ENCODE measurements at places on chromosomes 16 and 17.

DNA sequence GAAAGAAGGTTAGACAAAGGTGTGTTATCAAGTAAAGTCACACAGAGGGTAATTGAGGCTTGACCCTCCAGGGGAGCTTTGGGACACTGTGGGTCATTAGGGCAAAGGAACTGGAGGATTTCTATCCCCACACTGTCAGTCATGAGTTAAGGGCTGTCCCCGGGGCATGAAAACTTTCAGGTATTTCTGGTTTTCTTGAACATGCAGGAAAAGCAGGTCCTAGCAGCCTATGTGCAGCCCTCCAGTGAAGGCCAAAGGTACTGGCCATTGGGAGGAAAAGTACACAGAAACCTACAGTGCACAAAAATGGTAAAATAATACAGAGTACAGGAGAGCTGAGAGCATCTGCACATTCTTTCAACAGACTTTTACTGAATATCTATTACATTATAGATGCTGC lies 44.4 kb upstream of the SCNN1B start:
- H3K4me3 ChIP-seq = no peak overlapping the region
- no peak overlapping the region for H3K27ac ChIP-seq
- no peak for DNase-seq
- no peaks in the 10 kb centered on the region for H3K27me3 ChIP-seq
- H3K4me1 ChIP-seq = no peaks in the 10 kb centered on the region

DNA sequence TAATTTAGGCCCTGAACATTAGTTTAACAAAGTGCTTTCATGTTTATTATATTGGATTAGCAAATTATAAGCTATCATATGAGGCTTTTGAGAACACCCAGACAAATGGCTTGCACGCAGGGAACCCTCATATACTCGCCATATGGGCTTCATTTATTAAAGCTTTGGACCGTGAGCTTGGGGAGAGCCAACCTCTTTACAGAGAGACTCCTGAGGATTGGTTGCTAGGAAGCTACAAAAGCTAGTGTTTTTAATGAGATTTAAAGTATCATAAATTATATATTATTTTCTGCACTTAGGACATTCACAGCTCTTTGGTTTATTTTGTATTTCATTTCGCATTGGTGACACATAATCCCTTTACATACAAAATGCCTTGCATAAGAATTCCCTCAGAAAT lies 193.8 kb upstream of the TOX3 start:
- H3K4me3 ChIP-seq = no peak overlapping the region
- H3K4me1 ChIP-seq = no peaks in the 10 kb centered on the region
- DNase-seq = no peak
- no peaks in the 10 kb centered on the region for H3K36me3 ChIP-seq

DNA sequence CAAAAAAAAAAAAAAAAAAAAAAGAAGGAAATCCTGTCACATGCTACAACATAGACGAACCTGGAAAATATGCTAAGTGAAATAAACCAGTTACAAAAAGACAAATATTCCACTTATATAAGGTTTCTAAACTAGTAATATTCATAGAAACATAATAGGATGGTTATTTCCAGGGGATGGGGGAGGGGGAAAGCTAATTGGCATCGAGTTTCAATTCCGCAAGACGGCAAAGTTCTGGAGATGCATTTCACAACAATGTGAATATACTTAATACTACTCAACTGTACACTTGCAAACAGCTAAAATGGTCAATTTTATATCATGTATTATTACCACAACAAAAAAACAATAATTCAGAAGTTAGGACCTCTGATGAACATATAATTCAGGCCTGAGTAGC lies 37.9 kb upstream of the ABCA9 start:
- H3K27ac ChIP-seq = no peak overlapping the region
- DNase-seq = no peak
- H3K27me3 ChIP-seq = no peaks in the 10 kb centered on the region
- H3K4me1 ChIP-seq = no peaks in the 10 kb centered on the region

DNA sequence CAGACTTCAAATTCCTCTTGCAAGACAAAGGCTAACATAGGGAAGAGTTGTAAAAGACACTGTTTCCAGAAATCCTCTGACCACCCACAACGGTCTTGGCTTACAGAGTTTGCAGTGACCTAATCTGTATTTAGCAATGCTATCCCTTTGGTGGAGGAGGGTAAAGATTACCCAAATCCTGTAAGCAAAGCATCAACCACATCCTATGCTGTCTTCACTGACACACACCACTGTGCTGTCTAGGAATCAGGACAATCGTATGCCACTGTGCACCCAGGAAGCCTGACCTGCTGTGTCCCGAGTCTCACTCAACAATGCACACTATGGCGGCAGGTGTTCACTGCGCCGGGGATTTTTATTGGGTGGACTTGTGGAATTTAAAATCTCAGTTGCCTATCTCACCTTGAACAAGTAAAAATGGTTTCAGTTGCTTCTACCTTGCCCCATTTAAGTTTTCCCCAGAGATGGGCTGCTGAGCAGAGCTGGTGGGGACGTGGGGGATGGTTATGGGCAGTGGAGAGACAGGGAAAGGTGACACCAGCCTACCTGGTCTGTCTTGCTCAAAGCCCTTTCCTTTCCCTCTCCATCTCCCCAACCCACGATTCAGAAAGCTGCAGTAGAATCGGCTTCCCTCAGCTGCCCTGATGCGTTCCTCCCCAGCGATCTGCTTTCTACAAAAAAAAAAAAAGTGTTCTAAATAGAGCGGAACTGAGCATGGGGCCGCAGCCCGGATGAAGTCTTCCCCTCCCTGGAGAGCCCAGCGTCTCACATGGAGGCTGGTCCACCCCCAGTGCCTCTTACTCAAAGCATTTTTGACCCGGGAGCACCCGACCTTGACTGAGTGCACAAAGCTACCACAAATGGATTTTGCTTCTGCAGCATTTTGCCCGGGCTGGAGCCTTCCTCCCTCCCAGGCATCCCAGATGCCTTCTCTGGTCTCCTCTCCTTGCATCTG lies 271.5 kb downstream of the SOX9 start:
- H3K27ac ChIP-seq = no peak overlapping the region
- no peaks in the 10 kb centered on the region for H3K36me3 ChIP-seq
- no peak overlapping the region for H3K4me3 ChIP-seq

GRCh38 chr16:88299751-88300462 lies 82.9 kb upstream of the ZNF469 start:
- H3K4me3 ChIP-seq = no peak overlapping the region
- no peaks in the 10 kb centered on the region for H3K36me3 ChIP-seq

GRCh38 chr17:2054512-2055291 lies at the start of gene HIC1:
Gene HIC1 (plus strand): TSS chr17:2055103. CDS start chr17:2056691, 1,588 bp downstream.
- DNase-seq = no peak
- H3K4me3 ChIP-seq = peak within 1 kb of the TSS; percentile 66
- H3K36me3 ChIP-seq = peaks cover 11% of the 10 kb centered on the region
- H3K27me3 ChIP-seq = peaks cover 6% of the 10 kb centered on the region

DNA sequence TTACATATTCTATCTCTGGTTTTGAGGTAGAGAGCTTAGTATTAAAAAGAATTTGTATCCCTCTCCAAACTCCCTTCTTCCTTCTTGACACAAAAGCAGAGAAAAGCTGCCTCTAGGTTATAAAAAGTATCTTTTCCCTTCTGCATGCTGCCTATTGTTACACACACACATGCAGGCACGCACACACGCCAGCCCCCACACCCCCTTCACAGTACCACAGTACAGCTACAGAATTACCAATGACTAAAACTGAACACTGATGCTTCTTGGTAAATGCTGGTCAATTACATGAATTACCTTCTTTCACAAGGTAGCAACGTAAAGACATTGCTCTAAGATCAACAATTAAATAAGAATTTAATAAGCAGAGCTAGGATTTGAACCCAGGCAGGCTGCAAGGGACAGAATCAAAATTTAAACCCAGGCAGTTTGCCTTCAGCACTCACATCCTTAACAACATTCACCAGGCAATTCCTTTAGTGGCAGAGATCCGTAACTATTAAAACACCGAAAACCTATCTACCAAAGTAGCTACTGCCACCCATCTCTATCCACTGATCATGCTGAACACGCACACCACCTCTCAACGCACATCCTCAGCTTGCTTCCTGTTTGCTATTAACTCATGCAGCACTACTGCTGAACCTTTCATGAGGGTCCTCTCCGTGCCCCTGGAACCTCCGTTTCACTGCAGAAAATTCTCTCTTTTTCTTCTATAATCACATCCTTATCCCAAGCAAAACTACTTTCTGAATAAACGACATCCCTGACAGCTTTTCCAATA lies 37.8 kb downstream of the YWHAE start:
- no peak overlapping the region for H3K4me3 ChIP-seq
- H3K27me3 ChIP-seq = no peaks in the 10 kb centered on the region
- no peak overlapping the region for H3K27ac ChIP-seq
- H3K4me1 ChIP-seq = peaks cover 68% of the 10 kb centered on the region
- peaks cover 34% of the 10 kb centered on the region for H3K36me3 ChIP-seq

DNA sequence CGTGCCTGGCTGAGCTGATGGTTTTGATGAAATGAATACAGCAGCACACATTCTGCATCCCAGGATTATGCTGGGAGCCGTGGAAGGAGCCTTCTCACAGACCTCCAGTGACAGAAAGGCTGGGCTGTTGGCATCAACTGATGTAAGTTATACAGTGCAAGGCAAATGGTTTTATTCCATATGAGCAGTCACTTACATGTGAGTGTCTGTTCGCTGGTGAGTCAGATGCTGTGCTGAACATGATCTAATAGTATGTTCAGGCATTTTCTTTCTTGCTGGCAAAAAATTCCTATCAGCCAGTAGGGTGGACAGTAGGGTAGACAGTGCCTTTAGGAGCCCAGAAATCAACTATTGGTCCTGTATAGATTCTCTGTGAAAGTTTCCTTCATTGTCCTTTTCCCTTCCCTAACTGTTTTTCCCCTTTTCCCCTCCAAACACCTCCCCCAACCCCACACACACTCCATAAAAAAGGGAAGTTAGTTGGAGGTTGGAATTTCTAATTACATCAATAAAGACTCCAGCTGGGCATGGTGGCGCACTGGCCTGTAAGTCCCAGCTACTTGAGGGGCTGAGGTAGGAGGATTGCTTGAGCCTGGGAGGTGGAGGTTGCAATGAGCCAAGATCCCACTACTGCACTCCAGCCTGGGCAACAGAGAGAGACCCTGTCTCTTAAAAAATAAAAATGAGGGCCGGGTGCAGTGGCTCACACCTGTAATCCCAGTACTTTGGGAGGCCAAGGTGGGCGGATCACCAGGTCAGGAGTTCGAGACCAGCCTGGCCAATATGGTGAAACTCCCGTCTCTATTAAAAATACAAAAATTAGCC lies 36.2 kb downstream of the LDHD start:
- H3K27ac ChIP-seq = no peak overlapping the region
- no peak for DNase-seq
- H3K4me3 ChIP-seq = no peak overlapping the region

DNA sequence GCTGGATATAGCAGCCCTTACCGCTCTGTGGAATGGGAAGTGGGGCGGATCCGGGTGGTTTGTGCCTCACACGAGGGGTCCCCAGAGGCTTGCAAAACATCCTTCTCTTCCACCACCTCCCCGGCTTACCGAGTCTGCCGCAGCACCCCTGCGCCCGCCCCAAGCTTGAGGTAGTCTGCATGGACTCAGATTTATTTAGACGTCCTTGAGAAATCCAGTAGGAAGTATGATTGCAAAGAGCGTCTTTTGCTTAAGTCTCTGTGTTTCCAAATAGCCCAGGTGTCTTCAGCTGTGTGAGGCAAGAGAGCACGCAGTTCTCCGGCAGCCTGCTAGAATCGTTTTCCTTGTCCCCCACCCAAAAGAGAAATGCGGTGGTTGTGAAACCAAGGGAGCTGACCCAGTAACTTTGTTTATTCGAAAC lies 2.4 kb downstream of the KIAA0513 start:
- peak overlapping the region; percentile 90 for H3K27ac ChIP-seq
- peaks cover 34% of the 10 kb centered on the region for H3K4me1 ChIP-seq
- no peaks in the 10 kb centered on the region for H3K27me3 ChIP-seq
- peak; percentile 93 for DNase-seq
- peak overlapping the region; percentile 62 for H3K4me3 ChIP-seq
- H3K36me3 ChIP-seq = no peaks in the 10 kb centered on the region

- H3K36me3 ChIP-seq = no peaks in the 10 kb centered on the region
- peaks cover 51% of the 10 kb centered on the region for H3K4me1 ChIP-seq
- H3K27me3 ChIP-seq = peaks cover 4% of the 10 kb centered on the region
- no peak for DNase-seq
These were observed 689 bp upstream of the TBC1D24 start for GRCh38 chr16:2473999-2474876.

DNA sequence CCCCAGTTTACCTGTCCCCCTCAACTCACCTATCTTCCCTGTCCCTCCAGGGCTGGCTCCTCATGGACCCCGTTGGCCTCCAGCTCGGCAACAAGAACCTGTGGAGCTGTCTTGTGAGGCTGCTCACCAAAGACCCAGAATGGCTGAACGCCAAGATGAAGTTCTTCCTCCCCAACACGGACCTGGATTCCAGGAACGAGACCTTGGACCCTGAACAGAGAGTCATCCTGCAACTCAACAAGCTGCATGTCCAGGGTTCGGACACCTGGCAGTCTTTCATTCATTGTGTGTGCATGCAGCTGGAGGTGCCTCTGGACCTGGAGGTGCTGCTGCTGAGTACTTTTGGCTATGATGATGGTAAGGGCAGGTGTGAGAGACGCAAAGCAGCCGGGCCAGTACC lies 31.3 kb downstream of the NLRC5 start:
- no peak for DNase-seq
- no peaks in the 10 kb centered on the region for H3K4me1 ChIP-seq

GRCh38 chr16:53789137-53789536 lies 85.2 kb downstream of the FTO start:
- H3K4me3 ChIP-seq = no peak overlapping the region
- H3K27me3 ChIP-seq = no peaks in the 10 kb centered on the region
- H3K36me3 ChIP-seq = no peaks in the 10 kb centered on the region
- no peak for DNase-seq

DNA sequence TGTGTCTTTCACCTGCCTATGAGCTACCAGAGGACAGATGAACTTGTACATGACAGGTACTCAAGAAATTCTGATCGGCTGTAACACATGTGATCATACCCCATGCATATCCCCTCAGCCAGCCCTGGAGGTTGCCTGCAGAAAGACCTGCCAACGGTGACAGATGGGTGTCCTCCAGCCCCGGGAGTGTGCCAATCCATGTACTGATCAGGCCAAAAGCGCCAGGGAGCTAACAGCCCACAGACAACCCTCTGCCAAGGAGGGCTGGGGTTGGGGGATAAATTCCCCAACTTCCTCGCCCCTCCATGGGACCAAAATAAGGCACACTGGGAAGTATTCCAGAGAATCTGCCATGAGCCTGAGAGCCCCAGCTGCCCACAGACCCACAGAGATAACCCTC lies 189.4 kb downstream of the CCT6B start:
- H3K4me1 ChIP-seq = no peaks in the 10 kb centered on the region
- no peaks in the 10 kb centered on the region for H3K36me3 ChIP-seq
- no peak overlapping the region for H3K4me3 ChIP-seq
- DNase-seq = no peak
- no peak overlapping the region for H3K27ac ChIP-seq
